Renal cortical epithelial cell (primary cell): ENCODE measurements at places on chromosomes 16 and 17. TPM values are rescaled to one million over a fixed set of nuclear protein-coding genes. Genes with fewer than 3 reads are reported as not detected.

- DNase-seq = no peak
Measured at GRCh38 chr17:77498091-77498741, 357.4 kb downstream of the SEC14L1 start.

- no peak for DNase-seq
Measured at GRCh38 chr17:10726196-10726595, 3.6 kb downstream of the TMEM220 start.

Gene ZNF597
- 3.0 and 3.3 TPM in 2 replicates for total RNA-seq

Gene MYLK3
- total RNA-seq = 0.50 TPM in 1 of 2 replicates, not detected in the other
